ENCODE measurements at places on chromosomes 7 and 10. TPM values are rescaled to one million over a fixed set of nuclear protein-coding genes. Genes with fewer than 3 reads are reported as not detected.

Gene OGDHL
- 8.3 TPM for total RNA-seq

Gene CYP26A1
- total RNA-seq, result not detected

Gene ZP3
- not detected for total RNA-seq

Gene FGFR2
- 4.0 TPM for total RNA-seq

Gene C7orf57
- not detected for total RNA-seq

Gene IFT22
- total RNA-seq, result 26.4 TPM

Gene FAM25A
- total RNA-seq, result not detected
